IMR-90 (cell line): ENCODE measurements at places on chromosomes 16 and 17.

DNA sequence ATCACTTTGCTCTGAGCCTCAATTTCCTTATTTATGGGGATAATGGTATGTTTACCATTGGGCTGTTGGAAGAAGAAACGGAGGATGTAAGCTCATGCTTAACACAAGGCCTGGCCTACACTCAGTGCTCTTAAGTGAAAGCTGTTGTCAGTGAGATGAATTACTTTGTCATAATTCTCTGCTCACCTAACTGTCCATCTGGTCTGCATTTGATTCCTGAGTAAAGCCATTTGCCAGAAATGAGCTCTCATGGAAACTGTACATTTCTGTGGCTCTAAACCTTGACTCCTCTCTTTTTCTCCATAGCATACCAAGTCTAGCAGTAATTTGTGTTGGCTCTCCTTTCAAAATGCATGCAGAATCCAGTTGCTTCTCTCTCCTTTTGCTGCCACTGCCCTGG is 445.7 kb downstream of the UTP18 start:
- no peak for DNase-seq

GRCh38 chr16:57761301-57761700 is 25.7 kb downstream of the KATNB1 start:
- no peak for DNase-seq

- DNase-seq = no peak
These were observed 6.0 kb downstream of the SOCS7 start for GRCh38 chr17:38357486-38358123.

GRCh38 chr17:42287305-42287976 is 857 bp upstream of the STAT5A start:
- no peak for DNase-seq

DNA sequence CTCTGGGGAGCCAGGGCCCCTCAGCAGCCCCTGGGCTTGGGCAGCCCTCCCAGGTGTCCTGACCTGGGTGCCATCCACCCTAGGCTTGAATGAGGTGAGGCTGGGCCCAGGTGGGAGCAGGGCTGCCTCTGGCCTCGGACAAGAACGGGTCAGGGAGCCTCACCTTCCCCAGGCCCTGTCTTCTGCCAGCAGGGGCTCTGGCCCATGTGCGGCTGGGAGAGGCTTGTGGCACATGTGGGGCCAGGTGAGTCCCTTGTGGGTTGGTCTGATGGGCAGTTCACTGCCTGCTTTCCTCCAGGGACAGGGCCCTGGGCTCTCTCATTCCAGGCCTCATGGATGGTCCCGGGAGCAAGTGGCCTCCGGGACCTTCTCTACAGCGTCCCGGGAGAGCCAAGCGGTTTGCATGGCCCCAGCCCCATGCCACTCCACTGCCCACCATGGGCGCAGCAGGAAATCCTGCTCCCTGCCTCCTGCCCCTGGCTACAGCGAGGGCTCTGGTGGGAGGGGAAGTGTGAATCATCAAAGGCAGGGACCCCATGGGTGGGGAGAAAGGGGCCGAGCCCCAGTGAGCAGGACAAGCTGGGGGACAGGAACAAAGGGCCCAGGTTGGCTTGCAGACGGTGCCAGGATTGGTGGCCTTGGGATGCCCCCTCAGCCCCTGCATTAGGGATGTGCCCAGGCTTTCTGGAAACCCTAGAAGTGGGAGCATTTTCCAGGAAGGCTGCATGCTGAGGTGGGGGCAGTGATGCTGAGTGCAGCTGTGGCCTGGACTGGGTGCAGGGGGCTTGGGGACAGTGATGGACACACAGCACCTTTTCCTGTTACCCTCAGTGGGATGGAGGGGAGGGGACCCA is 12.2 kb downstream of the VASN start:
- no peak for DNase-seq

DNA sequence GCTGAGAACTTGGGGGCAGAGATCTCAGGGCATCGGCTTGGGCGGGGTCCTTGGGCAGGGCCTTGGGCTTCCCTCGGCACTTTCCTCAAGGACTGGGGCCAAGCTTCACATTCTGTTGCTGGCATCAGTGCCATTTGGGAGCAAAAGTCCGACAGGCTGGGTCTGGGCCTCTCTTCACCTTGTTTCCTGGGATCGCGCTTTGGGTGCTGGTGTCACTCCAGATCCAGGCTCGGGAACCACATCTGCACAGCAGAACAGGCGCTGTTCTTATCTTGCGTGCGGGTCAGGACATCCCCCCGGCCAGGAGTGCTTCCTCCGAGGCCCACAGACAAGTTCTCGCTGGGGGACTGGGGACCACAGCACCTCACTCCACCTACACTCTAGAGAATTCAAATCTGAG is 31.1 kb upstream of the CDH15 start:
- no peak for DNase-seq

DNA sequence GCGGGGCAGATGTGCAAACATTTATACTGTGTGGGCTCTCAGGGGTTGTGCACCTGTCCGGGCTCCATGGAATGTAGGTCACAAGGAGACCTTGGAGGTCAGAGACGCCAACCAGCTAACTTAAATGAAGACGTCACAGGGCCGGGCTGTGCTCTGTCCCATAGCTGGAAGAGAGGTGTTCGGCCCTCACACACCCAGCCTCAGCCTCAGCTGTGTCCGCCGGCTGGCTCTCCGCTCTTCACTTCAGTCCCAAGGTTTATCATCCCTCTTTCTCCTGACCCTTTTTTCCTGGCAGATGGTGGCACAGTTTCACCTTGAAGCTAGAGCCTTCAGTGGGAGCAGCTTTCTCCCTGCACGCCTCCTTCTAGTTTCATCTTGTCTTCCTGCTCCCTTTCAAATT is 6.0 kb upstream of the RBFOX3 start:
- DNase-seq = no peak

GRCh38 chr17:9403257-9403656 is 172.4 kb downstream of the STX8 start:
- DNase-seq = no peak

DNA sequence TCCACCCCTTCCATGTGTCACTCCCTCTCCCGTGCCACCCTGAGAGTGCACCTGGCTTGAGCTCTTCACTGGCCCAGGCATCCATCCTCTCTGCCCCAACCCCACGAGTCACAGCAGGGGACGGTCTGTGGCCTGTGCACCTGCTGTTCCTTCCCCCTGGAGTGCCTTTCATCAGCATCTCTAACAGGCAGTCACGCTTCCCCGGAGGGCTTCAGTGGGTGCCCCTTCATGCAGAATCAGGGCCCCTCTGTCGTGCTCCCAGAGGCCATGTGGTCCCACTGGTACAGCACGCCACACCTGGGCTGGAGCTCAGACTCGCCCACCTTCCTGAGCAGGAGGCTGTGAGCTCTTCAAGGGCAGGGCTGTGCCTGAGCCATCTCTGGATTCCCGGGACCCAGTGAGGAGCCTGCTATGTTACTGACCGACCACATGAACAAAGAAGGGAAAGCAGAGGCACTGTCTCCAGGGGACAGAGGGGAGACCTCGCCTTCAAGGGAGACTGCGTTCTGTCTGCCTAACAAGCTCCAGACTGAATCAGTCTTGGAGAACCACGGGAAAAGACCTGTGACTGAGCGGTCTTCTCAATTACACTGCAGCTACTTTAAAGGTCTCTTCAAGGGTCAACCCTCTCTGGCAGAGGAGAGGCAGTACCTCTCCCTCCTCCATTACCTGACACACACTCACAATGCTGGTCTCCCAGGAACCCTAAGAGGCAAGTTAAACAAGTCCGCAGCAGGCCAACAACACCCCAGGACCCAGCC is 78.8 kb upstream of the DOC2B start:
- DNase-seq = no peak

GRCh38 chr16:35510701-35511100 is 2051.3 kb downstream of the TP53TG3F start:
- DNase-seq = no peak
